ENCODE measurements at places on chromosomes 12 and 14. TPM values are rescaled to one million over a fixed set of nuclear protein-coding genes. Genes with fewer than 3 reads are reported as not detected.

DNA sequence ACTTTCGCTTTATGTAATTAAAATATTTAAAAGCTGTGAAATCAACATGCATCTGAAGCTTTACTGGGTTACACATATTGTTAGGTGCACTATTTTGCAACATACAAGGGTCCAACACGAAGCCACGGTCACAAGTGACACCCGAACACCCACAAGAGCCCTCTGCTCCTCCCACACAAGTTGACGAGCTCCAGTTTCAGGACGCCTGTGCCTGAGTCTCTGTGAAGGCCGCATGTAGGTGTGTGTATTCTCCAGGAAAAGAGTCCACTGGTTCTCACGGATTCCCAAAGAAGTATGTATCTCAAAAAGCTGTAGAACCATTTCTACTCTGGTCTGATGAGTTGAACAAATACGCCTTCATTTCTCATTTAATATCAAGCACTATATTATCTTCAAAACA lies 12.0 kb downstream of the SLC15A4 start:
- DNase-seq, result no peak

GRCh38 chr14:53638966-53639365 lies 317.7 kb downstream of the BMP4 start:
- DNase-seq, result no peak

- DNase-seq, result no peak
These were observed 2.1 kb downstream of the WASHC4 start for GRCh38 chr12:105109465-105110212.

FOXG1 gene
- not detected for total RNA-seq

DNA sequence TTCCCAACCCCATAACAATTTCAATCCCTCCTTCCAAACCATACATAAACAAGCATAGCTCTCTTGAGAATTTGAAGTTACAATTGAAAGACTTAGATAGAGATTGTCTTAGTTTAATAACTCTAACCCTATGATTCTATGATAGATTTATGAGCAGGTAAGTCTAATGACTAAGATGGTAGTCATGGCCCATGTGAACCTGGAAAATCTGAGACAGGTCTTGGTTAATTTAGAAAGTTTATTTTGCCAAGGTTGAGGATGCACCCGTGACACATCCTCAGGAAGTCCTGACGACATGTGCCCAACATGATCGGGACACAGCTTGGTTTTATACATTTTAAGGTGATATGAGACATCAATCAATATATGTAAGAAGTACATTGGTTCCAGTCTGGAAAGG lies 248.8 kb downstream of the KCNH5 start:
- no peak for DNase-seq

- DNase-seq, result no peak
These were observed 194.2 kb downstream of the GXYLT1 start for GRCh38 chr12:41950455-41950854.

AKAP3 gene
- total RNA-seq, result 1.6 TPM

SLC10A1 gene
- total RNA-seq, result 117 TPM

GRCh38 chr14:59267046-59267445 lies 78.6 kb downstream of the DAAM1 start:
- no peak for DNase-seq

DNA sequence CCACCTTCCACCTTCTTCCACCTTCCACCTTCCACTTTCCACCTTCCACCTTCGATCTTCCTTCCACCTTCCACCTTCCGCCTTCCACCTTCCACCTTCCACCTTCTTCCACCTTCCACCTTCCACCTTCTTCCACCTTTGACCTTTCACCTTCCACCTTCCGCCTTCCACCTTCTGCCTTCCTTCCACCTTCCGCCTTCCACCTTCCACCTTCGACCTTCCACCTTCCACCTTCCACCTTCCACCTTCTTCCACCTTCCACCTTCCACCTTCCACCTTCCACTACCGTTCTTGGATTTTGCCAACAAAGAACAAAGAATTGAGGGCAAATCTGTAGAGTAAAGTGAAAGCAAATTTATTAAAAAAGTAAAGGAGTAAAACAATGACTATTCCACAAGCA lies 53.2 kb downstream of the B4GALNT3 start:
- no peak for DNase-seq

DNA sequence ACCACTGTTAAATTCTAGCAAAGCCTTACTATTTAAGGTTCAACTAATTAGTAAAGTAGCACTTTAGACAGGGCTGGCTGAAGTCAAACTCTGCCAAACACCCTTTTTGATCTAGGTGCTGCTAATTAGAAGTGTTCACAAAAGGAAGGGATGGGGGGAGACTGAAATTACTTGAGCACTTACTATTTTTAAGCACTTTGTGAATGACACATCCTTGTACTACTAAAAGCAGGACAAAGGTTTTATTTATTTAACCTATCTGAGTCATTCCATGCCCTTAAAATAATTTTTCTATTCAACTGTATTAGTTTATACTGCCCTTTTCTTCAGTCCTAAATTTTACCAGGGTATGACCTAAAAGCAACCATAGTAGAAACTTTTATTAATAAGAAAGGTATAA lies 20.1 kb downstream of the MBIP start:
- no peak for DNase-seq

DNA sequence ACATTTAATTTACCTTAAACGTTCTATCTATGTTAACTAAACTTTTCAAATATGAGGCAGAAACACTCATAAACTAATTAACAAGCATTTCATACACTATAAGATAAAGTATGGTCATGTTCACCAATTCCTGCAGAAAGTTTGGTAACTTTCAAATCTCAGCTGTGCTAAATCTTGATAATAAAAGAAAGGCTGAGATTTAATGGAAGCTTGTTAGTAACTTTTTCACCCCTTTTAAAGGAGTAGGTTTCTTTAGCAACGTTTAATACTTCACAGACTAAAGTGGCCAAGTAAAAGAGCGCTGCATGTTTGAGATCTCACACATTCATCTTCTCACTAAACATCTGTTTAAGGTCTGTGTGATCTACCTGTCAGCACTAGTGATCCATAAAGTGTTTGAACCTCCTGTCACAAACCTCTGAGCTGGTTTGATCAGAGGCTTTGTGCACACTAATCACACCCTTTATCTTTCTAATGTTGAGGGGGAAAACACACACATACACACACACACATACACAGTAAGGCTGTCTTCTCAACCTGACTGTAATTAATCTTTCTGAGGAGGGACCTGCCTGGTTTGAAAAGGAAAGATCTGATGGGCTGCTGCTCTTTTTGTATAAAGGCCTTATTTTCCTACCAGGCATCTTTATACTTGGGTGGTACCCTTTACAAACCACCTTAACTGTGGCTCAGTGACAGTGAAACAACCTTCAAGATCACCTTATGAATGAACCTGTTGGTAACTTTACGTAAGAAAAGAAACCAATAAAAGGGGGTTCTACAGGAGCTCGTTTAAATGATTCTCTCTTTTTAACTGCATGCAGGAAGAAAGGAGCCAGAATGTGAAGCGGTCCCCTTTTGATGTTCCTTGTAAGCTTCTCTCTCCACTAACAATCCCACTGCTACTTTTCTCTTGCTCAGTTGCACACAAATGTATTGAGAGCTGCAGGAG lies 244.2 kb downstream of the SOX5 start:
- DNase-seq, result no peak

GRCh38 chr12:86081843-86082242 lies 174.3 kb downstream of the MGAT4C start:
- DNase-seq, result no peak

ZC2HC1C gene
- total RNA-seq, result 2.0 TPM

DNA sequence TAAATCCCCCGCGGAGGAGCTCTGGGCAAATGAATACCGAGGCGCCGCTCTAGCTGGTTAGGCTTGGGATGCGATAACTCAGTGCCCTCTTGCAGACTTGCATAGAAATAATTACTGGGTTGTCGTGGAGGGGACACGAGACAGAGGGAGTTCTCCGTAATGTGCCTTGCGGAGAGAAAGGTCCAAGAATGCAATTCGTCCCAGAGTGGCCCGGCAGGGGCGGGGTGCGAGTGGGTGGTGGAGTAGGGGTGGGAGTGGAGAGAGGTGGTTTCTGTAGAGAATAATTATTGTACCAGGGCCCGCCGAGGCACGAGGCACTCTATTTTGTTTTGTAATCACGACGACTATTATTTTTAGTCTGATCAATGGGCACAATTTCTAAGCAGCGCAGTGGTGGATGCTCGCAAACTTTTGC lies 2.5 kb upstream of the TBX5 start:
- no peak for DNase-seq

PTCSC3 gene
- total RNA-seq, result not detected

NTF3 gene
- 4.6 TPM for total RNA-seq

DNA sequence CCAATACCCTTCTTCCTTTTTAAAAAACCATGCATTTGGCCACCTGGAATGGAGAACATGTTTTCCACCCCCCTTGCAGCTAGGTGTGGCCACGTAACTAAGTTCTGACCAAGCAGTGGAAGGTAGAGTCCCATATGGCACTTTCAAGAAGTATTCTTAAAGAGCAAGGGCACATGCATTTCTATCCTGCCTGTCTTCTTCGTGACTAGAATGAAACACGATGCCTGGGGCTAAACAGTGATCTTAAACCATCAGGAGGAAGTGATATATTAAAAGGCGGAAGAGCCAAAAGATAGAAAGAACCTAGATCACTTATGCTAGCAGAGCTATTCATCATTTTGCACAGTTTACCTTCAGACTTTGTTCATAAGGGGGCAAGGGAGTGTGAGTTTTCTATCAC lies 16.0 kb upstream of the DDX11 start:
- no peak for DNase-seq

- no peak for DNase-seq
These were observed 619.9 kb downstream of the AACS start for GRCh38 chr12:125684968-125685790.

DNA sequence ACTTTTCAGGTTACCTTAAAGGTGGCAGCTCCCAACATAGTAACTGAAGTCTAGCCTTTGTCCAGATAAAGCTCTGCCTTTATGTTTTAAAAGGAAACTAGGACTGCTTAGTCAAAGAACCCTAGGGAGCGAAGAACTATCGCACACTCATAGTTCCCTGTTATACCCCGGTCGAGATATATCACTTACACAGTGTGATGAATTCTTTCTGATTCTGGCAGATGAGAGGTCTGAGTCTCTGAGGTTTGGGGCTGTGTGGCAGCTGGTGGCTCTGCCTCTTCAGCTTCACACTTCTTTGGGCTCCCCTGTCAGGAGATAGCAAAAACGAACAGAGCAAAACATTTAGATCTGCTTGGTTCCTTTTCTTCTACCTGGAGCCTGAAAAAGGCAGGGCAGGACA lies 17.0 kb downstream of the ACIN1 start:
- no peak for DNase-seq

DNA sequence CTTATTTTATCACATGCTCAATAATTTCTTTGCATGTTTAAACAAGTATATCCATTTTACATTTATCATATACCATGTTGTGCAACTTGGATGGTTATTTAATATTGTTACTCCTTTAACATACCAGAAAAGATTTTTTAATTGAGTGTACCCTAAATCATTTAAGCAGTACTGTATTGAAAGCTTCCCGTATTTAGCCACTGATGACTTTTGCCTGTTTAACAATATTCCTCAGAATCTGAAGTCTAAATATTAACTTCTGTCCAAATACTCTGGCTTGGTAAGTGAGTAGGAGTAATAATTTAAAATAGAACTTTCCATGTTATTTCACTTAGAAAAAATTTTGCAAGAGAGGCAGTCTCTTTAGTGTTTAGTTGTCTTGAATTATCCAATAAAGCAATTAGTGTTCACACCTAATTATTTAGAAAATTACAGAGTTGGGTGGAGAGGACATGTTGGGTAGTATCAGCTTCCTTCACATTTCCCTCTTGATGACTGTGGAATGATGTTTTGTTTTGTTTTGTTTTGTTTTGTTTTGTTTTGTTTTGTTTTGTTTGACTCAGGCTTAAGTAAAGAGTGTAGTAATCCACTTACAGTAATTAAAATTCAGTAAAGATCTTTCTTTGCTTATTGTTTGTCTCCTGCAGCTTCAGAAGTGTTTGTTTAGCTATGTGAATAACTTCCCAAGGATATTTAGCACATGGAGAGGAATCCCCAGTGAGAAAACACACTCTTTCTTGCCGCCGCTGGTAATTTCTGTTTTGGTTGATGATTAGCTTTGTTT lies 59.5 kb downstream of the DAAM1 start:
- no peak for DNase-seq

GRCh38 chr12:3071107-3071506 lies 6.1 kb upstream of the TSPAN9 start:
- DNase-seq, result no peak
